Stimulated activated CD4-positive, alpha-beta T cell treated with anti-CD3 and anti-CD28 coated beads, Interleukin-4, amount 100 ng/mL, for 24 hours (primary cell): ENCODE measurements at places on chromosomes 4 and X.

DNA sequence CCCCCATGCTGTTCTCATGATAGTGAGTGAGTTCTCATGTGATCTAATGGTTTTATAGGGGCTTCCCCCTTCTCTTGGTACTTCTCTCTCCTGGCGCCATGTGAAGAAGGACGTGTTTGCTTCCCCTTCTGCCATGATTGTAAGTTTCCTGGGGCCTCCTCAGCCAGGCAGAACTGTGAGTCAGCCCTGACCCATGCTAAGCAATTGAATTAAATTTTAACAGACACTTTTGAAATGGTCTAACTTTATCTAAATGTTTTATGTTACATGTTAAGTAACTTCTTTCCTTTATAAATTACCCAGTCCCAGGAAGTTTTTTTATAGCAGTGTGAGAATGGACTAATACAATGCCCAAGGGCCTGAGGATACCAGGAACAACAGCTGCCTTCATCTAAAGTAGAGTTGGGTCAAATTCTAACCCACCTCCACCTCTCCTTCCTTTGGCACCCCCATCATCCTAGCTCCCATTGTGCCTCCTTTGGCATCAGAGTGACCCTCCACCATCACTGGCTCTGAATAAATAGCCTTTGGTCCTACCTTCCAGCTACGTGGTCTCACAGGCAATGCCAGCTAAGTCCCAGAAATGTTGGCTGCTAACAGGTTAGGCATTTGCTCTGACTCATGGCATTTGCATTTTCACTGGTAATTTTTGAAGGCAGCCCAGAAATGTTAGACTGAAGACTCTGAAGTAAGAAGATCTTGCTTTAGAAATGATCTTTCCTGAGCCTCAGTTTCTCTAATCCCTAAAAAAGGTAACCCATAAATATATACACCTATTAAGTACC lies 182.1 kb downstream of the MOSPD2 start:
- no peak for DNase-seq

DNA sequence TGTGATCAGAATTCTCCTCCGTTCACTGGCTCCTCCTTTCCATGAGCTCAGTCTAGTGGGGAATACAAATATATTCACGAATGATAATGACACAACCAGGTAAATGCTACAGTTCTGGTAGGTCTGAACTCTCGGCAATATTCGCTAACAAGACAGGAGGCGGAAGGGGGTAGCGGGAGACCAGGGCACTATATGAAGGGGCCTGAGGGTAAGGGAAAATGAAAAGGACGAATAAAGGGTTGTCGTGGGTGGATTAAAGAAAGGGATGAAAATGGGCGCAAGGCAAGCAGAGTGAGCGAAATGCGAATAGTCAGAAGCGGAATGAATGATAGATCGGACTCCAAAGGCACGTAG lies 743 bp downstream of the NKAP start:
- no peak for DNase-seq

GRCh38 chr4:105369988-105370387 lies 103.9 kb downstream of the PPA2 start:
- DNase-seq: no peak

GRCh38 chrX:152905081-152905420 lies 7.2 kb downstream of the ZNF185 start:
- no peak for DNase-seq

- no peak for DNase-seq
Measured at GRCh38 chrX:31397119-31397518, 325.3 kb upstream of the FTHL17 start.

DNA sequence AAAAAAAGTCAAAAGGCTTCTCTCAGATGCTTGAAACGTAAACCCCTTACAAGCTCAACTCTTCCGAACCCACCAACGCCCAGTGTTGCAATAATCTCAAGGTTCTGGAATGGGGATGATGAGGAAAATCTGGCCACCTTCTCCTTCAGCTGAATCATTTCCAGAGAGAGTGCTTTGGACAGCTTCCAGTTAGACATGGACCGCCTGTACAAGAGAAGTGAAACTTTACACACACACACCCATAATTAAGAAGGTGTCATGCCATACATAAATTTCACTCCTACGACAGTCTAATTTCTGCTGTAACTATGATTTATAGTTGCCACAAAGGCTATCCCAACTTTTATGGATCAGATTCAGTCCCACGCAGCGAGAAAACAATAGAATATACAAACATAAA lies 72.3 kb downstream of the PRKG2 start:
- DNase-seq: no peak

DNA sequence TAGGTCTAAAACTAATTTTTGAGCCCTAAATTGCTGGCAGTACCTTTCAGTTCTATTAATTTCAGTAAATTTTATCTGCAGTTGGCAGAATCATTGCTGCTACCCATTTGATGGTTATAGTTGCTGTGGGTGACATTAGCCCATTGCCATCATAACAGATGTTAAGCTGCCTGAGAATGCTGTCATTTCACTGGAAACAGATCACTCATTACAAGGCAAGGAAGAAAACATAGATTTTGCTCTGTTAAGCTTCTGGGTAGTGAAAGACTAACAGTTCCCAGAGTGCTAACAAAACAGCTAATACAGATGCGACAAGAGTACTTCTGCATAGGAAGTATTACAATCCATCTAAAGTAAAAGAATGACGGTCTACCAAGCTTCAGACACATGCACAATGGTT lies 213.2 kb downstream of the SPANXN3 start:
- no peak for DNase-seq

GRCh38 chrX:20267607-20267930 lies 860 bp upstream of the RPS6KA3 start:
- no peak for DNase-seq

GRCh38 chrX:83771664-83772063 lies 89.3 kb upstream of the CYLC1 start:
- DNase-seq: no peak

GRCh38 chrX:46841346-46841745 lies 4.5 kb downstream of the RP2 start:
- DNase-seq: no peak

- DNase-seq: no peak
Measured at GRCh38 chrX:6187256-6187655, 41.4 kb downstream of the NLGN4X start.

GRCh38 chr4:6401797-6402196 lies 70.6 kb downstream of the PPP2R2C start:
- DNase-seq: no peak

GRCh38 chr4:153018031-153018430 lies 81.9 kb downstream of the FHDC1 start:
- DNase-seq: no peak

- no peak for DNase-seq
Measured at GRCh38 chr4:106497271-106497670, 128.7 kb upstream of the GIMD1 start.

GRCh38 chrX:14964500-14964899 lies 91.3 kb downstream of the MOSPD2 start:
- no peak for DNase-seq

- no peak for DNase-seq
Measured at GRCh38 chr4:47713129-47713834, 124.6 kb downstream of the CORIN start.

GRCh38 chr4:94484818-94485217 lies 33.1 kb downstream of the PDLIM5 start:
- no peak for DNase-seq

DNA sequence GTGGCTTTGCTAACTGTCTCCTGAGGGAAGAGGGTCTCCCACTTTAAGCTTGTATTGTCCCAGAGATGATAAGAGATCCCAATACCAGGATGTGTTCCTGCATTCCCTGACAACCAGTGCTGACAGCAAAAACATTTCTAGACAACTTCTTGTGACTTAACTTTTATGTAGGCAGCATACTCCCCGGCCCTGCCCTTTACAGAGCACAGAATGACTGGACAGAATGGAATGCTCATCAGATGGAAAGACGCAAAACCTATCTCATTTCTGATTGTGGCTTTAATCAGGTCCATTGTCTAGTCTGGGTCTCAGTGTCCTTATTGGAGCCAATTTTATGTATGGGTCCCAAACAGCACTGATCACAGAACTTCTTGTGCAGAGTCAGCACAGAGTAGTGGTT lies 18.2 kb upstream of the PLAC1 start:
- no peak for DNase-seq
